Activated CD4-positive, alpha-beta T cell treated with anti-CD3 and anti-CD28 coated beads, Interleukin-2, amount 10 ng/mL, durations not matched to agents 7 days and 5 days (primary cell): ENCODE measurements at places on chromosomes 13 and 19. TPM values are rescaled to one million over a fixed set of nuclear protein-coding genes. Genes with fewer than 3 reads are reported as not detected.

GRCh38 chr19:10823690-10824089 lies 12.3 kb downstream of the TMED1 start:
- DNase-seq = no peak

DNA sequence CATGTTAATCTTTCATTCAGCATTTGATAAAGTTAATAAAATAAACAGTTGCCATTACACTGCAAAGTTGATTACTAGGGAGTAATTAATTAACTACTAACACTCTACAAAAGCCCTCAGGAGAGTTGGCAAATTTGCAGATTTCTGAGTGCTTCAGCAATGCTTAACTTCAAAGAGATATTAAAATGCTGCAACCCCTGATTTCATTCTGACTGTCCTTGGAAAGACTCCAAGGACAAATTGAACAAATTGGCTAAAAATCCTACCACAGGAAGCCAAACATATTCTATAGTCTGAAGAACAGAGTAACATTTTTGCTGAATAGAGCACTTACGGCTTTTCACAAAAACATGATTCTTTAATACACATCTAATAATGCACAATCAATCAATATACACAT lies 1543.0 kb downstream of the SLITRK5 start:
- DNase-seq = no peak

DNA sequence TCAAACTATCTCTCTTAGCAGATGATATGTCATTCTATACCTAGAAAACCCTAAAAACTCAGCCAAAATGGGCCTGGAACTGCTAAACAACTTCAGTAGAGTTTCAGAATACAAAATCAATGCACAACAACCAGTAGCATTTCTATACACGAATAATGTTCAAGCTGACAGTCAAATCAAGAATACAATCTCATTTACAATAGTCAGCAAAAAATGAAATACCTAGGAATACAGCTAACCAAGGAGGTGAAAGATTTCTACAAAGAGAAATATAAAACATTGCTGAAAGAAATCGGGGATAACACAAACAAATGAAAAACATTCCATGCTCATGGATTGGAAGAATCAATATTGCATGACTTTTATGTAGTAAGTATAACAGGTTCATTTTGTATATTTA lies 804.8 kb downstream of the SLITRK1 start:
- no peak for DNase-seq

The EVI5L gene
- 9.7 TPM for total RNA-seq

The UBE2L5 gene
- 0.17 TPM for total RNA-seq

DNA sequence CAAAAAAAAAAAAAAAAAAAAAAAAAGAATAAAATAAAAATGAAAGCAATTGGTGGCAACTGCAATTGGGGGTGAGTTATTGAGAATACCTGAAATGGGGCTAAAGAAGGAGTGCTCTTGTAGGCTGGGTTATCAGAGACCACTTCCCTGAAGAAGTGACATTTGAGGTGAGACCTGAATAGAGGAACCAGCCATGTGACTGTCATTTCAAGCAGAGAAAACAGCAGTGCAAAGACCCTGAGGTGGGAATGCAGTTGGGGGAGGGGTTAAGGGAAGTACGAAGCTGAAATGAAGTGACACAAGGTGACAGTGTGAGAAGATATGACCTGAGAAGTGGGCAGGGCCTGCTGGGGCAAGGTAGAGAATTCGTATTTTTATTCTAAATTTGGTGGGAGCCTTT lies 4.3 kb upstream of the PALM3 start:
- no peak for DNase-seq

GRCh38 chr13:97220151-97220900 lies 1.8 kb upstream of the MBNL2 start:
- DNase-seq = no peak

The IL11 gene
- 0.27 TPM for total RNA-seq

The FBXO17 gene
- total RNA-seq = 0.35 TPM

GRCh38 chr19:18058208-18059009 lies 28.3 kb downstream of the IL12RB1 start:
- peak; percentile 84 for DNase-seq

DNA sequence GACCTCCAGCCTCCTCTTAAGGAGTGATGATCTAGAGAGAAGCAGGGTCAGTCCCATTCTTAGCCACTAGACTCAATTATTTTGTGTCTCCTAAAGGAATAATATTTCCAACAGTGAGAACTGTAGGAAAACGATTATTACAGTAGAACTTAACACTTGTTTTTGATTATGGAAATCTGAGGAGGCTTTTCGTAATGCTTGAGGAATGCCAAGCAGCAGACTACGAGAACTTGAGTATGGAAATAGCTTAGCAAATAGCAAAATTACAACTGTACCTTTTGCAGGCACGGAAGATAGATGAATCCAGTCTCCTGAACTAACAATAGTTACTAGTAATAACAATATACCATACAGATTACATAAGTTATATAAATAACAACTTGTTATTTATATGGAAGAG lies 12.2 kb downstream of the BRD4 start:
- no peak for DNase-seq

GRCh38 chr19:54271106-54271505 lies 9.8 kb downstream of the LILRB2 start:
- no peak for DNase-seq

GRCh38 chr13:45508776-45509175 lies 44.0 kb downstream of the COG3 start:
- no peak for DNase-seq

- DNase-seq = no peak
These were observed 21.5 kb downstream of the VWA8 start for GRCh38 chr13:41939398-41939797.

GRCh38 chr13:32407854-32408253 lies 20.1 kb downstream of the N4BP2L1 start:
- no peak for DNase-seq

The PEAK3 gene
- total RNA-seq = 0.17 TPM

DNA sequence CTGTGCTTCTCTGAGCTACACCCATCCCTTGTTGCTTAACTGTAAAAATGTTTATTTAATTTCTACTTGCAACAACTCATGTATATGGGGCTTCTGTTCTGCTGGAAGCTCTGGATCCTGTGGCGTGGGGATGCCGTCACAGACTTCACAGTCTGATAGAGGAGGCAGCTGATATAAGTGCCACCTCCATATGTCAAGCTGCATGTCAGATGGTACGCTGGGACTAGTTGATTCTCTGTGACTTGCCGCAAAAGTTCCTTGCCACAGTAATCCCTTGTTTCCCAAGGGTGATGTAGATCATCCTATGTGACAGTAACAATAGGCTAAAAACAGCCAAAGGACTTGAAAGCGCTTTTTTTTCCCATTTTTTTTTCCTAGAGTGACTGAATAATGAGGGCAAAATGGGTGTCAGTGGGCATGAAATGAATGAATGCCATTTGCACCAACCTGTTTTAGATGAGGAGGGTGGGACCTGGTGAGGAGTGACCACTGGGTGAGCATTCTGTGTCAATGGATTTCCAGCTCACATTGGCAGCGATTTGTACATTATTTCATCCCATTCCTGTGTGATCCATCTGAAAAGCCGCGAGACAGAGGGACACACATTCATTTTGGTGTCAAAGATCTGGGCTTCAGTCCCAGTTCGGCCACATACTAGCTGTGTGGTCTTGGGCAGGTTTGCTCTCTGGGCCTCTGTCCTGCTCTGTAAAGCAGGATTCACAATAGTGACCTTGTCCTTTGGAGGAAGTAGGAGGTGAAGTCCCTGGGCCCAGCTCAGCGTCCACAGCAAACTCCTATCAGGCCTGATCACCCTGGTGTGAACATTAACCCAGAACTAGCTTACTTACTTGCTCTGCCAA lies 88.9 kb upstream of the RNF113B start:
- DNase-seq = no peak

GRCh38 chr19:16117594-16118033 lies 5.9 kb downstream of the RAB8A start:
- no peak for DNase-seq

The FFAR3 gene
- not detected for total RNA-seq

DNA sequence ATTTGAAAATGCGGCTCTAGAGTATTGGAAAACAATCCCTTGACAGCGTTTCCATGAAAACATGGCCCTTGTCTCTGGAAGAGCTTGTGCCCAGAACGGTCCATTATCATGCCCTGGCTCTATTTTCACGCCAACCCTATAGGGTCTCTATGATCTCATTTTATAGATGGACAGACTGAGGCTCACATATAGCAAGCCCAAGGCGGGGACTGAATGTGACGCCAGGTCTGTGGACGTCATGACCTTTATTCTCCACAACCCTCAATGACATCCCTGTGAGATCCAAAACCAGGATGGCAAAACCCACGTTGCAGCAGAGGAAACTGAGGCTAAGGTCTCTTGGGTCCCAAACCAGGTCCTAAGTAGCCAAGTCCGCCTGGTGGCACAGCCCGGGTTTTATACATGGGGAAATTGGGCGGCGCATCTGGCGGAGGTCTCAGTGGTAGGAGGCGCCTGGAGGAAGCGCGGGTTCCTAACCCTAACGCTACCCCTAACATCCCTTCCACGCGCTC lies 425 bp upstream of the COLGALT1 start:
- no peak for DNase-seq

The ING1 gene
- 16.0 TPM for total RNA-seq

The LRRC4B gene
- total RNA-seq = not detected

DNA sequence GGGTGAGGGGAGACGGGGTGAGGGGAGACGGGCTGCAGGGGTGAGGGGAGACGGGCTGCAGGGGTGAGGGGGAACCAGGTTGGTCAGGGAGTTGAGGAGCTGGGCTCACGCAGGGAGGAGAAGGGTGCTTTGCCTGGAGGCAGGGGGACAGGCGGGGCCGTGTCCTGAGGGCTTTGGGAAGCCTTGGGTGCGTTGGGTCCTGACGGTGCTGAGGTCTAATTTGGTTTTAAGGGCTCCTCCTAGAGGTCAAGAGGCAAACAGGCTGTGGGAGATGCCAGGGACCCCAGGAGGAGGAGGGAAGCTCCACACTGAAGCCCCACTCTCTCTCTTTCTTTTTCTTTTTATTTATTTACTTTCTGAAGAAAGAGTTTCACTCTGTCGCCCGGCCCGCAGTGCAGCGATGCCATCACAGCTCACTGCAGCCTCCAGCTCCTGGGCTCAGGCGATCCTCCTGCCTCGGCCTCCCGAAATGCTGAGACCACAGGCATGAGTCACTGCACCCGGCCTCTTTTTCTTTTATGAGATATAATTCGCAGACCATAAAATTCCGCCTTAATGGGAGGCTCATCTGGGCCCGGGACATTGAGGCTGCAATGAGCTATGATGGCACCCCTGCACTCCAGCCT lies 9.3 kb upstream of the MISP start:
- no peak for DNase-seq

The NLRP5 gene
- total RNA-seq = not detected

The UHRF1 gene
- total RNA-seq = 130 TPM

The YJEFN3 gene
- 12.8 TPM for total RNA-seq

GRCh38 chr13:27321468-27322431 lies 51.1 kb downstream of the RASL11A start:
- DNase-seq = no peak

GRCh38 chr13:82688400-82688994 lies 1193.8 kb downstream of the SLITRK1 start:
- no peak for DNase-seq

DNA sequence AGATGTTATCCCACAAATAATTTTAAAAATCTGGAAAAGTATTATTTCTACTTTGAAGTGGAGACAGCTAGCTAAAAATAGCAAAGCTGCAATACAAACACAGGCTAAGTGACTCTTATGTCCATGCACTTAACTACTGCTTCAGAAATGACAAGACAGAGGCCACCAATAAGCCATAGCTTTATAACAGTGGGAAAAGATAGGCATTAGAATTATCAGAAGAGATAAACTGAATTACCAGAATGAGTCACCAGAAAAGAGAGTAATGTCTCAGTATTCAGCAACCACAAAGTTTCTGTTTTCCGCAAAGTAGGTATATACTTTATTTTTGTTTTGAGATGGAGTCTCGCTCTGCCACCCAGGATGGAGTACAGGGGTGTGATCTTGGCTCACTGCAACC lies 17.1 kb downstream of the CLN5 start:
- DNase-seq = no peak

GRCh38 chr13:98915563-98915962 lies 62.3 kb downstream of the DOCK9 start:
- no peak for DNase-seq

GRCh38 chr19:33194886-33195644 lies 935 bp downstream of the LRP3 start:
- no peak for DNase-seq

- no peak for DNase-seq
These were observed 9.8 kb downstream of the PNMA8A start for GRCh38 chr19:46461537-46461936.

DNA sequence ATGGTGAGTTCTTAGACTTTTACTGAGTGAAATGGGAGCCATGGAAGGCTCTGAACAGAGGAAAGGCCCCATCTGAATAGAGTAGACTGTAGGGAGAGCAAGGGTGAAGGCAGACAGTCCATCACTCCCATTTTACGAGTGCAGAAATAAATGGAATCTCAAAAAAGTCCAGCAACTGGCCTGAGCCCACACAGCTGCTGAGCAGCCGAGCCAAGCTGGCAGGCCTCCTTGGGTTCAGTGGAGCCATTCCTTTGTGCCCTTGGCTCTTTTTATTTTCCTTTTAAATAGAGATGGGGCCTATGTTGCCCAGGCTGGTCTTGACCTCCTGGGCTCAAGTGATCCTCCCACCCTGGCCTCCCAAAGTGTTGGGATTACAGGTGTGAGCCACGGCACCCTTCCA lies 1.0 kb upstream of the MYH14 start:
- no peak for DNase-seq

GRCh38 chr13:45105895-45106294 lies 14.4 kb upstream of the GTF2F2 start:
- DNase-seq = no peak

GRCh38 chr13:94860981-94861407 lies 148.6 kb upstream of the SOX21 start:
- no peak for DNase-seq

The NBEA gene
- 0.29 TPM for total RNA-seq

The ZNF224 gene
- 36.5 TPM for total RNA-seq

GRCh38 chr13:102686024-102686423 lies 8.8 kb downstream of the METTL21C start:
- no peak for DNase-seq

DNA sequence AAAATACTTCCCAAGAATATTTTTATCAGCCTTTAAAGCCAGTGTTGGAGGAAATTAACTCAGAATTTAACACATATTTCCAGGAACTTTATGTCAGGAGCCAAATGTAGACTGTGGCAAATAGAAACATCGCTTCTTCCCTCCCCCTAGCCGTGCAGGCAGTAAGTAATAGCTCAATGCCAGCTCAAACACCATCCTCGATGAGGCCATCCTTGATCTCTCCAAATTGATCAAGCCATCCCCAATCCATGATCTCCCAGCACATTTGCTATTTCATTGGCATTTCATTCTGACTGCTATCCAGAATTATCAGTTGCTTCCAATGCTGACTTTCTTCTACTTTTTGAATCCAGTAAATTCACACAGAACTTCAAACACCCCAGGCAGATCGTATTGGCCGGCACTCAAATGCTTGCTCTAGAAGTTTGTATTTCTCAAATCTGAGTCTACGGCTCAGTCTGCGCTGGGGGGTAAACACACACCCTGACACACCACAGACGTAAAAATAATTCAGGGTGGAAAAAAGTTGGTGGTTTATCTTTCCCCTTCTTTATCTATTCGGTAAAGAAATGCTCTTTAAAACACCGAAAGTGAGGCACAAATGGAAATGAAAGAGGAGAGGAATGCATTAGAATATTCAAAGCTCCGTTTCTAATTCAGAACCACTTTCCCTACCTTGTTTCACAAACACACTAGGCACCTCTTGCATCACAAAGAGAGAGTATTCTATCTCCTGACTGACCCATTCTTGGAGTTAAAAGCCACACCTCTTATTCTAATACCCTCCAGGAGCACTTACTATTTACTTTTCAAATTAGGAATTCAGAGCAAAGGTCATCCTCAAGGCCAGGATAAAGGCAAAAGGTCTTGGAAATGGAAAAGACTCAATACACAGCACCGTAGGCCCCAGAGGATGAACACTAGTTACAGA lies 991 bp downstream of the OBI1 start:
- no peak for DNase-seq

The HCST gene
- total RNA-seq = 117 TPM
